ENCODE measurements at places on chromosomes 4 and X.

DNA sequence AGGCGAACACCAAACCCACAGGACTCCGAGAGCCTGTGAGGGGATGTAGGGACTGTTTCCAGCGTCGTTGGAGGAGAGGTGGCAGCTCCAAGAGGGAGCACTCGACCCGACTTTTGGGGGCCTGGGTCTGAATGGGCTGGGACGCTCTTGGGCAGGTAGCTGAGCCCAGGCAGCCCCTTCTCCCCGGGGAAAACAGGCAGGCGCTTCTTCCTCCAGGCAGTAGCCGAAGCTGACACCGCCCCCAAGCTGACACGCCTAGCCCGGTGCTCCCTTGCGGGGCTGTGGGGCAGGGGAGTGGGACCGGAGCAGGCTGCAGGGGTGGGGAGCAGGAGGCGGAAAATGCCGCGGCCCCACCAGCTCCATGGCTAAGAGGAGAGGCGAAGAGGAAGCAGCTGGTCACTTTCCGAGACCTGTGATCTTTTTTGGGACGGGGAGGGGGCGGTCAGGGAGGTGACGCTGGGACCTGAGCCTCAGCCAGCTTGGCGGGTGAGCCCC, 4.2 kb downstream of the NKX1-1 start:
- peak; percentile 36 for DNase-seq

DNA sequence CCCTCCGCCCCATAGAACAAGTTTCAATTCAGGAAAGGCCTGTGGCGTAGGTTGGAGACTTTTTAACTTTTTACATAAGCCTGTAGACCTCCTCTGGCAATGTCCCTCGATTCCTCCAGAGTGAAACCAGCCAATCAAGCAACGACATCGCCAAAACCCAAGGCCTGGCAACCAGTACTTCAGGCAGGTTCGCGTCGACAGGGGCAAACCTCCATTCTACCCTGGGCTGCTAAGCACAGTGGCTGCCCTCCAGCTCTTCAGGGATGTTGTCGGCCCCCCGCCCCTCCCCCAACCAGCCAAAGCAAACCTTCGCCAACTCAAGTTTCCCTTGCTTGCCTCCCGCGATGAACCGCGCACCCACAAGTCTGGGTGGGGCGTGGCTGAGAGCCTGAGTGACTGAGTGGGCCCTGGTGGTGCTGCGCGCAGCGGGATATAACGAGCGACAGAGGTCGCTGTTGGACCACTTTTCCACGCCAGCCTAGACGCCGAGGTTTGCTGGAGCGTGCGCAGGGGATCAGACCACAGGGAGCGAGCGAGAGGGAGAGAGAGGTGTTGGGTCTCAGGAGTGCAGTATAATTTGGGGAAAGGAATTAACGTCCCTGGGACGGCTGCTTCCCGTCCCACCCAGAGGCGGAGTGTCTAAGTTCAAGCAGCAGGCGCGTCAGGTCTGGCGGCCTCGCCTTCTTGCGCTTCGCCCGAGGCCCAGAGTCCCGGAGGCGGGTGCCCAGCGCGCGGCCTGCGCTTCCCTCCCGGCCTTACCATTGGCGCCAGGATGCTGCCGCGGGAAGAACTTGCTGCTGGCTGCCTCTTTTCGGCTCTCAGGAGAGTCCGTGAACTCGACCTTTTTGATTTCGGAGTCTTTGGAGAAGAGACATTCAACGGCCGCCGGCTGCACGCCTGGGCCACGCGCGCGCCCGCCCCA, 9.0 kb upstream of the PITX2 start:
- peak; percentile 90 for DNase-seq

DNA sequence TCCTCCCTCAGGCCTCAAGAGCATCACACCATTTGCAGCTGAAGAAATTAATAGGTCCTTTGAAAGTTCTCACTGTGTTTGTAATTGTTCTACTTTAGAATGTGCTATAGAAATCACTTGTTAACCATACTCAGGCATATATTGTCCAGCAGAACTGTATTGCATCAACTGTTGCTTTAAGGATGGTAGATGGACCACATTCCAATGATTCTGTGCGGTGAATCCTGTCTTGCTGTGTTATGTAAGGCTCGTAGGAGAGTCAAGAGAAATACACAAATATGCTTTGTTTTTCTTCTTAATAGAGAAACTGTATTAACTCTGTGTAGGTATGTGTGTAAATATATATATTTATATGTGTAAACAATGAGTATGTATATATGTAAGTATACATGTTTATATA, 6.3 kb upstream of the ADGRA3 start:
- DNase-seq, result no peak

DNA sequence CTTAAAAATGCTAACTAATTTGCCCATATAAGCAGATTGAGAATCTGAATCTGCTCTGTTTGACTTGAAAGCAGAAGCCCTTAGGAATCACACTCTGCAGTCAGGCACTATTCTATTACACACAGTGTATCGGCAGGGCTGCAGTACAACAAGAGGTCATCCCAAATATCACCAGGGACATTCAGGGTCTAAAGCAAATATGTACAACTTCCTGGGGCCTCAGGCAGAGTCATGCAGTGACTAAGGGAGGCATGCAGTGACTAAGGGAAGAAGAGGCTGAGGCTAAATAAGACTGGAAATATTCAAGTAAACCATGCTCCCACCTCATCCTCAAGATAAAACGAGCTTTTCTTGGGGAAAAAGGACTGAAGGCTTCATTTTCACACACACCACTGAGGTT, 20.9 kb downstream of the MAPK10 start:
- no peak for DNase-seq

DNA sequence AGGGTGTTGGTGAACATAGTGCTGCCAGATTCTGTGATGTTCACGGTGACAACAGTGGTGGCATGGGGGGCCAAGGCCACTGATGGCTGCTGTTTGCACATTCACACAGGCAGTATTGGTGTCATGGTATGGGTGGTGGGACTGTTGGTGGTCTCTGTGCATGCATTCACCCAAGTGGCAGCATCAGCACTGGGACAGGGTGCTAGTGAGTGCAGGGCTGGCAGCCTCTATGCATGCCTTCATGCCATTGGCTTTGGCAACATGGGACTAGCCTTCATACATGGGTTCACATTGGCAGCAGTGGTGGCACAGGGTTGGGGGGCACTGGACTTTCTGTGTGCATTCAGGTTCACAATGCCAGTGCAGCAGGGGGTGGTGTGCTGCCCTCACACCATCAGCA, 489.7 kb upstream of the FGF16 start:
- DNase-seq, result no peak

DNA sequence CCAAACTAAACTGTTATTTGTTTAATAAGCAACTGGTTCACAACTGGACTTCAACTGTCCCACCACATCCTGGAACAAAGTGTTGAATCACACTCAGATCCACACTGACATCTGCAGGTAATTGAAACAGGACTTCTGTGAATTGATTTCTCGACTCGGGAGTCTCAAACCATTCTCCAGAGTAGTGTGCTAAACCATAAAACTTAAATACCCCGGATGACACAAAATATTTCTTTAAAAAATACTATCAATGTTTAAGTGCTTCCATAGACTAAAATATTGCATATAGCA, 95.4 kb upstream of the PLAC1 start:
- no peak for DNase-seq

DNA sequence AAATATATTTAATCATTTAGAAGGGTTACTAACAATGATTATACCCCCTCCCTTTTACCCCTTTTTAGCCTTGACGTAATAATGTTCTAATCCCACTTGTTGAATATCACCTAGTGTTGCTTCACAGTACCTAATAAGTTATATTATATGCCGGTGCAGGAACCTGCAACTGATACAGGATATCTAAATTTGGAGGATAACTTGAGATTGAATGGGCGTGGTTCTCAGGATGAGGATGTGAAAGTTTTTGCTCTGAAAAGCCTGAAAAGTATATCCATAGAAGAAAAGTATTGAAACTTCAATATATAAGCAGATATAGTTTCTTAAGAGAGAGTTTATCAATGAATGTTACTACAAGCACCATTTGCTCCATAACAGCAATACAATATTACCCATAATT, 59.8 kb downstream of the ZNF711 start:
- DNase-seq, result no peak

GRCh38 chr4:172899861-172900260, 268.8 kb upstream of the GALNT7 start:
- DNase-seq, result no peak

DNA sequence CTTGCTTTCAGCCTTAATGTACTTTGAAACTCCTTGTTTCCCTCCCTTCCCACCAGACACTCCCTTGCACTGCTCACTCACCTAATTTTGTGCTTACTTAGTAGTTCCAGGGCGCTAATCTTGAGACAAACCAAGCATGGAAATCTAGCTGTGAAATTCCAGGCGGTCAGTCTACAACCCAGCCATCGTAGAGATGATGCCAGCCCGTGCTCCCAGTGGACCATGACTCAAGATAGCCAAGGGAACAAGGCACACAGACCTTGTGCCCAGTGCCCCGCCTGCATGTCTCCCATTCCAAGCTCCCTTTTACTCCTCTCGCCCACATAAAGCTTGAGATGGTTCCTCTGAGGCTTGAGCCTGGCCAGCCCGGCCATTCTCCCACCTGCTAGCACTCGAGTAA, 11.1 kb downstream of the TREX2 start:
- DNase-seq, result no peak

DNA sequence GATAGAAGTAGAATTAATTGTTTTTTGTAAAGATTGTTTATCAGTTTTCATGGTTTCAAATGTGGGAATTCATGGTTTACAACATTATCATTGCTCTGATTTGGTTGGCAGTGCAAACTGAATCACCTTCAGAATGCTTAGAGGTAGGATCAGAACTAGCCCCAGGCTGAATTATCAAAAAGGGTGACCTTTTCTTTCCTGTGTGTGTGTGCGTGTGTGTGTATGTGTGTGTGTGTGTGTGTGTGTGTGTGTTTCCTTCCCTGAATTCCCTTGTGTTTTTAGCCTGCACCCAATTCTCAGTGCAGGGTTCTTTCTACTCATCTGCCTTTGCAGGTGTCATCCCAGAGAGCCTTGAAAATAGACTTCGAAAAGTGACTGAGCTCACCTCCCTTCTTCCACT, 125.0 kb downstream of the BMPR1B start:
- no peak for DNase-seq

GRCh38 chrX:13430136-13430827, 110.4 kb upstream of the ATXN3L start:
- DNase-seq, result no peak

GRCh38 chr4:38681281-38681991, 17.4 kb downstream of the KLF3 start:
- peak; percentile 68 for DNase-seq

DNA sequence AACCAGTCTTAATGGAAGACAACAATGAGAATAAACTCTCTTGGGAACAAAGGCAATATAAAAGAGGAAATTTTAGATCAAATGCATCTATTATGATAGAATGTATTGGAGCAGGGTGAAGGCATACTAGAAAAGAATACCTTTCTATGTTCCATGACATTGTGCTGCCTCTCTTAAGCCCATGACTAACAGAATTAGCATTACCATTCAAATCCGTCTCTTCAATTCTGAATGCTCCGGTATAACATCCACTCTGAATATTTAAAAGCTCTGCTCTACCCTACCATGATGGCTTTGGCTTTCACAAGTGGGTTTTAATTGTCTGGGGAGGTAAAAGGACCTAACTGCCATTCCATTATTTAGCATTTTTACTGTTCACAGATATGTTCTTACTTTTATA, 1878.4 kb downstream of the ARAP2 start:
- no peak for DNase-seq

- DNase-seq, result peak; percentile 53
Measured at GRCh38 chrX:10015723-10016518, 48.8 kb downstream of the CLDN34 start.

DNA sequence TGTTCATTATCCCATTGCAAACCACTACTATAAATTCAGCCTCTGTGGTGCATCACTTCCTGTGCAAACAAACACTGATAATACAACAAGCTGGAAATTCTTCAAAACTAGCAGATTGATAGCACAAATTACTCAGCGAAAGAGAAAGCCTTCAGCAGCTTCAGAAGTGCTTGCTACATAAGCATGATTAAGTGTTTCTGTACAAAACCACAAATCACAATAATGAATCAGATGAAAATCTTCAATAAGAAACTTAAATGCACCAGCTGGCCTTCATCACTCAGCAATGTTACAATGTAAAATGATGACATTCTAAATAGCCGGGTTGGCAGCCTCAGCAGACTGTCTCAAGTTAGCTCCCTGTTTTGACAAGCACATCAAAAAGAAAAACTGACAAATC, 262.2 kb downstream of the SPOCK3 start:
- no peak for DNase-seq

DNA sequence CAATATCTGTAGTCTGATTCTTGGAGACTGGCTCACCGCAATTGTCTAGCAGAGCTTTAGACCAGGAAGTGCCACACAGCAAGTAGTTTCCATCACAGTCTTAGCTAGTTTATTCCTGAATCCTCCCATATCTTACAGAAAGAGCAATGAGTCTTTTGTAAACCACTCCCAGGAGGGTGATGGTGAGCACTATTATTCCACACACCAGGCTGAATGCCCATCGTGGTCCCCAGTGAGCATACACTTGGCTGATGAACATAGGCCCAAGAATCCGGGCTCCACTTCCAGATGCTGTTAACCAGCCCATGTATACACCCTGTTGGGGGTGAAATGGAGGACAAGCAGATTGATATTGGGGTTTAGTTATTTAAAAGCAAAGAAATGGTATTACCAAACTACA, 39.8 kb downstream of the PLK4 start:
- no peak for DNase-seq

- DNase-seq, result peak; percentile 87
Measured at GRCh38 chr4:98658287-98659105, at the start of gene TSPAN5. Gene TSPAN5 (minus strand): TSS chr4:98658611.

DNA sequence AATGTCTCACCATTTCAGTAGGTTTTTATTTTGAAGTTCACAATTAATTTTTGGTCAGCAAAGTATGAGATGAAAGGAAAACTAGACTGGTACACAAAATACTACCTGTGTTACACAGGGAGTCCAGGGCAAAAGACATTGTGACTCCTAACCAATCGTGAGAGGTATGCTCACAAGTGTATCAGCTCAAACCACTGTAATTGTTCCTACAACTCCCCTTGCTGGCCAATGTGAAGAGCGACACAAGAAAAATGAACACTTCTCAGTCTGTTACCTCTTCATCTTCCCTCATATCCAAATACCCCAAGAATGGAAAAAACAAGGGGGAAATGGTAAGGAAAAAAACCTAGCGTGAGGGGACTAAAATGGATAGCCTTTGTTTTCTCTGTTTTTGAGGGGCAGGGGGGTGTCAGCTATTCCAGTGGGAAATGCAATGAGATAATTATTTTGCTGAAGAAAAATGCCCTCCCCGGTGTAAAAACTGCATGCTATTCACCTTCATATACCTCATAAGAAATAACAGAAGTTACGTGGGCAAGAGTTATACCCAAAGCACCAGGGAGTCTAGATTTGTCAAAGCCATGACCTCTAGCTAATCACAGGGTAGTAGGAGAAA, 30.6 kb upstream of the NSUN7 start:
- no peak for DNase-seq

GRCh38 chrX:24983931-24984330, 31.8 kb downstream of the ARX start:
- no peak for DNase-seq

DNA sequence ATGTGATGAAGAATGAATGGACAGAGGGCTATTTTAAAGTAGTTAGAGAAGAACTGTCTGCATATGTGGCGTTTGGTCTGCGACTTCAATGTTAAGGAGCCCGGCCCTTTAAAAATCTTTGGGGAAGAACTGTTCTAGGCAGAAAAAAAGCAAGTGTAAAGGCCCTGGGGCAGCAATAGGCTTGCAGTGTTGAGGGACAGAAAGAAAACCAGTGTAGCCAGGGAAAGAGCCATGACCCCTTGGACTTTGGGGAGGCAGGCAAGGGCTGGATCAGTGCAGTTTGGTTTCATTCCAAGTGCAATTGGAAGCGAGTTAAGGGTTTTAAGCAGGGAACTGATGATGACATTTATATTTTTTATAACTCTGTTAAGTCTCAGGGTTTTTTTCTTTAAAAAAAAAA, 7.9 kb downstream of the GLA start:
- DNase-seq, result no peak

GRCh38 chr4:48504026-48504330, 13.9 kb downstream of the ZAR1 start:
- DNase-seq, result no peak

All from right forelimb (tissue), 1 donor.